Stimulated activated CD4-positive, alpha-beta T cell treated with anti-CD3 and anti-CD28 coated beads, Interleukin-2, amount 100 ng/mL, for 48 hours (primary cell): ENCODE measurements at places on chromosomes 5 and 9.
A peak's percentile ranks its signal among the peaks of the same experiment; 100 is the strongest.

DNA sequence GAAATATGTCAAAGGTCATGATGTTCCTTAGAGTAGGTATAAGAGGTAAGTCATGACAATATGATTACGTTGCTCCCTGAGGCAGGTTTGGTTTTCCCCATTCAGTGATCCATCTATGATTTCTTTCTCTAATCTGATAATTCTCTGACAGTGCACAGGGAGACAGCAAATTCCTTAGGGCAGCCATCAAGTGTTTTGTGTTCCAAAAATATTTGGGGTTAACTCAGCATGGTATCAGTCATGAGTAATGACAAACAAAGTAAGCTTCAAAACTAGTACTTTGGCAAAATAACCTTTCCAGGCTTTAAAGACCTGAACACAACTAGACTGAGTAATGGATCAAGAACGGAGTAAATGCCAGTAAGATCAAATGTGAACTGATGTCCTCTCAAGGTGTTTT is 55.3 kb upstream of the SPATA31E1 start:
- DNase-seq = no peak

GRCh38 chr9:15837079-15837679 is 284.3 kb downstream of the CCDC171 start:
- peak; percentile 21 for DNase-seq

DNA sequence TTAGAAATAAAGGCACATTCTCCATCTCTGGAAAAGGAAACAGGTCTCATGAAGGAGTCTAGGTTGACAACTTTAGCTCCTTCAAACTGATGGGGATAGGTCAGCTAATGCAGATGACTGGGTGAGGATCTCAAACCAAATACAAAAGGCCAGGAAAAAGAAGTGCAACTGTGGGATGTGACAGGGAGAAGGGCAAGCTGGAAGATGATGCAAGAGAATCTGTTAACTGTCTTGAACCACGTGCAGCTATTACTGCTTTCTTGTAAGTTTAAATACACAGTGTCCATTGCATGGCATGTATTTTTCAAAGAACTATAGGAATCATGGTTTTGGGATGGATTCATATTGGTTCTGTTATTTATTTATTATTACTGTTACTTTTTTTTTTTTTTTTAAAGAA is 331.8 kb downstream of the NDUFS4 start:
- no peak for DNase-seq

DNA sequence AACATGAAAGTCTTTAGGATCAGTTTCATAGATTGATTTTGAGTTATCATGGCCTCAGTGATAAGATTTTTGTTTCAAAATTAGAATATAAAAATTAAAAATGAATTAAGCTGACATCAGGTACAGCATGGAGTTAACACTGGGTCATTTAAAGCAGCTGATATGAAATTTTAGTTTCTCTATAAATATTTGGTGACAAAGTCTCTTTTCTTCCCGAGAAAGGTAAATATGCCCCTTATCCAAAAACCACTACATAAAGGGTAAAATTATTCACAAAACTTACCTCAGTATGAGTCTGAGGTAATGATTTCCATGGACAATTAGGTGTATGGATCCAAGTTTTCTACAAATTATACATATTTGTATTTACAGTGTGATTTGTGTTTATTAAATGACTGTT is 121.5 kb upstream of the PJA2 start:
- DNase-seq = no peak

DNA sequence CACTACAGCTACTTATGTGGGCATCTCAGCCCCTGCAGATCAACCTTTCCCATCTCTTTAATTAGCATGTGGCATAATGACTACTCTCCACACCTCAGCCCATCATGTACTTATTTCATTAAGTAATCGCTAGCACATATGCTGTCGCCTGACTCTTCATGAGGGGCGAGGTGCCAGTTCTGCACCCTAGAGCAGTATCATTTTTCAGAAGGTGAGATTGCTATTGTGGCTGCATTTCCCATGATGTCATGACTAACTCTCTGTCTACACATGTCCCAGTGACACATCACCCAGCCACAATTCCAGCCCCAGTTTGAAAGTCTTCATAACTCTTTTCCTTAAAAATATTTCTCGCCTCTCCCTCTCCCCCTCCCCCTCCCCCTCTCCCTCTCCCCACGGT is 7.6 kb upstream of the F2RL1 start:
- DNase-seq = no peak

DNA sequence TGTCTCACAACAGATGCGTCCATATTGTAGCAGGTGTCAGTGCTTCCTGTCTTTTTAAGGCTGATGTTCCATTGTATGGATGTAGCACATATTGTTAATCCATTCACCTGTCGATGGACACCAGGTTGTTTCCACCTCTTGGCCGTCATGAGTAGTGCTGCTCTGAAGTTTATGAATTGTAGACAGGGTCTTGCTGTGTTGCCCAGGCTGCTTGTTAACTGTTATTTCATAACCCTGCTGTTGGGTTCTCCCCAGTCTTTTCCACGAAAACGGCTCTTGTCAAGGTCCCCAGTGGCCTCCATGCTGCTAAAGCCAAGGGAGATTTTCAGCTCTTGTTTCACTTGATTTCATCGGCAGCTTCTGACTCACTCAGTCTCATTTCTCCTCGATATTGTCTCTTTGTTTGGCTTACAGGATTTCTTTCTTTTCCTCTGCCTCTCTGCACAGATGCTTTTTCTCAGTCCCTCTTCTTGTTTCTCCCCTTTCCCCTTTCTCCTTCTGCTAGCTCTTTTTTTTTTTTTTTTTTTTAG is 12.1 kb upstream of the PSD2 start:
- no peak for DNase-seq

DNA sequence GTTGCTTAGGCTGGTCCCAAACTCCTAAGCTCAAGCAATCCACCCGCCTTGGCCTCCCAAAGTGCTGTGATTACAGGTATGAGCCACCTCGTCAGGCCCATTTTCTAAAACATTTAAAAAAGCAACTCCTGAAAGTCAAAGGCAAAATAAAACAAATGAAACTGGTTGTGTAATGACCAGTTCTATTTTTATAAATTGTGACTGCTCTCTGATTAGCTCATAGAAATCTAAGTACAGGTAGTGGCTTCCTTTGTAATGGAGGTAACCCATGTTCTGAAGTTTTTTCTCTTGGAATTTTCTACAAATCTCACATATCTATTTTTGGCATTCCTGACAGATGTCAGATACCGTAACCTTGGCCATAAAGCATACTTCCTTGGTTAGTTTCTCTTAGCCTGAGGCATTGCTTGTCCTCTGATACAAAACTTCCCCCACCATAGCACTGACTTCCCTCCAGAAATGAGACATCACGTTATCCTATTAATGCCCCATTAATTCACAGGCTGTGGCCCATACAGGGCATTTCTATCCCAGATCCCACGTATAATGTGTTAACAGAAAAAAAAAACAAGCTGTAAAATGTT is 14.1 kb upstream of the AK3 start:
- no peak for DNase-seq
